Fibroblast of skin of back (primary cell): ENCODE measurements at places on chromosomes 13 and 19.

GRCh38 chr13:50587115-50587514, 256.4 kb downstream of the DLEU7 start:
- DNase-seq = peak; percentile 33

- DNase-seq = no peak
Measured at GRCh38 chr13:100273552-100273951, 184.7 kb downstream of the PCCA start.

DNA sequence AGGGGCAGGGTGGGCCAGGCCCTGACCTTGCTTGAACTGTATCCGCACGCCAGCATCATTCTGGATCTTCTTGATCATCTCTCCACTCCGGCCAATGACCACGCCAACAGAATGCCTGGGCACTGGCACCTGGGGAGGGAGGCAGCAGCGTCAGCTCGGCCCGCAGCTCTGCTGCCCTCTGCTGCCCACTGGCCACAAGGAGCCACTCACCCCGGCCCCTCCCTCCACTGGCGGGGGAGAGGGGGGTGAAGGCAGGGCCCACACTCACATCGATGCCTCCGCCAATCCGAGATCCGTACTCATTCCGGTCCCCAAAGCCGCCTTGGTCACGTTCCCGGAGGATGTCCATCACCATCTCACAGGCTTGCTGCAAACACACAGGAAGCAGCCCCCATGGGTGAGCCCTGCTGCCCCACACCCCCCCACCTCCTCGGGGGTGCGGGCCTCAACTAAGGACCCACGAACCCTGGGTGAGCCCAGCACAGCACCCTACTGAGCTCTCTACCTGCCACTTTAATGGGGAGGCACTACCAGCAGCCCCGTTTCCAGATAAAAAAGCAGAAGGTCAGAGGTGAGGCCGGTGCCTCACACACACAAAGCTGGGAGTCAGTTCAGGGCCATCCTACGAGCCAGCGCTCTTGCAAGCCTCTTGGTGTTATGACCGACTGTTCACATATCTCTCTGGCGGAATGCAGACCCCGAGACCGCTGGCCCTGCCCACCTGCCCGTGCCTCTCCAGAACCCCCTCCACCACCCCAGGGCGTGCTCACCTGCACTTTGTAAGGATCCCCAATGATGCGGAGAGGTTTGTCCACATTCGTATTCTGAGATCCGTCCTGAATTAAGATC, 6.7 kb downstream of the KHSRP start:
- DNase-seq = peak; percentile 11

DNA sequence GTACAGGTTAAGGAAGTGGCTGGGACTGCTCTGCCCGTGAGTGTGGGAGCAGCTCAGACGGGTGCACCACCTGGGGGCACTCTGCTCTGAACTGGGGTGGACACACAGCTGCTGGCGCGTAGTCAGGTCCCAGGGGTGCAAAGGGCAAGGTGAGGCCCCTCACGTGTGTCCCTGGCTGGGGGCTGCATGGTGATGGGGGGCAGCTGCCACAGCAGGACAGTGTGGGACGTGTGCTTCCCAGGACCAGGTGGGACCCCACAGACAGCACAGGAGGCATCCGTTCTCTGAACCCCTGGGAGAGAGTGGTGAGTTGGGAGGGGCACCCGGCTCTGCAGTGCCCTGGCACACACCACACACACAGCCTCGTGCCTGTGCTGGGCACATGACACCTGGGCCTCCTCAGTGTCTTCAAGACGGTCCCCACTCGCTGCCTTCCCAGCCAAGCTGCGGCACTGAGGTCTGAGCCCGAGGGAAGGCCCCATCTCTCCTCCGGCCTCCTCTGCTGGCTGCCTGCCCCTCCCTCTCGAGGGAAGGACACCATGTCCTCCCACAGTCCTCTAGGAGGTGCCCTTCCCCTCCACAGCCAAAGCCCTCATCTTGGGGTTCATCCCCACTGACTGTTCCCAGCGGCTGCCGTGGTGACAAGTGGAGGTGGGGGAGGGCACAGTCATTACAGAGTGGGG, 24.7 kb downstream of the CILP2 start:
- DNase-seq = no peak

GRCh38 chr19:50266896-50267295, 62.3 kb downstream of the KCNC3 start:
- no peak for DNase-seq

DNA sequence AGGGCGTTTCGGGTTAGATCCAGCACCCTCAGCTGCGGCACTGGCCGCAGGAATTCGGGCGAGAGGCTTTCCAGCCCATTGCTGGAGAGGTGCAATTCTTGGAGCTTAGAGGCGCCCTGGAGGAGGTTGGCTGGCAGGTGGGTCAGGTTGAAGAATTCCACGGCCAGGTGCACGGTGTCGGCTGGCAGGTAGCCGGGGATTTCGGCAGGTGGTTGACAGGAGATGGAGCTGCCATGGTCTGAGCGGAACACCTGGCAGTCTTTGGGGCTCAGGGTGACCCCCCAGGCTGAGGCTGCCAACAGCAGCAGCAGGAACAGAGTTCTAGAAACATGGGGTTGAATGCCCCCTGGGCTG, 1.3 kb downstream of the LRG1 start:
- DNase-seq = no peak

- DNase-seq = no peak
Measured at GRCh38 chr13:23806874-23807526, 82.2 kb downstream of the MIPEP start.

DNA sequence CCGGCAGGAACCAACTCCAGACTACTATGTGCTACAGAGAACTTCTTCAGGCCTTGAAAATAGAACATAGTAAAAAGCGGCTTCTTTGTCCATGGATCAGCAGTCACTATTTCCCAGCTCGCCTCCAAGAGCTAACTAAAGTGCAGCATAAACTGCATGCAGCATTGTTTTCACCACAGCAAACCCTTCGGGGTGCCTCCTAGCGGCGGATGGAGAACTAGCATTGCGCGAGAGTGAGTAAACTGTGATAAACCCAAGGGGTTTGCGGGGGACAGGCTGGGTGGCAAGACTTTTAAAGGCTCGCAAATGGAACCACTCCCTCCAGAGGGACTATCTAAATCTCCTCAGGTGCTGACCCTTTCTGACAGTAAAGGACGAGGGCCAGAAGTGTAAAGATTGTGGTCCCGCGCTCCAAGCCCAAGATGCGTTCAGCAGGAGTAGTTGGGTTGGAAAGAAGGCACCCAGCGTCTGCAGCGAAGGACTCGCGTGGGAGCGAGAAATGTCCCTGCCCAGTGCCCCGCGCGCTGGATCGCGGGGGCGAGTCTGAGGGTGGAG, 21.5 kb upstream of the SGCG start:
- peak; percentile 56 for DNase-seq

GRCh38 chr13:112692104-112692503, 2.3 kb downstream of the ATP11A start:
- no peak for DNase-seq

DNA sequence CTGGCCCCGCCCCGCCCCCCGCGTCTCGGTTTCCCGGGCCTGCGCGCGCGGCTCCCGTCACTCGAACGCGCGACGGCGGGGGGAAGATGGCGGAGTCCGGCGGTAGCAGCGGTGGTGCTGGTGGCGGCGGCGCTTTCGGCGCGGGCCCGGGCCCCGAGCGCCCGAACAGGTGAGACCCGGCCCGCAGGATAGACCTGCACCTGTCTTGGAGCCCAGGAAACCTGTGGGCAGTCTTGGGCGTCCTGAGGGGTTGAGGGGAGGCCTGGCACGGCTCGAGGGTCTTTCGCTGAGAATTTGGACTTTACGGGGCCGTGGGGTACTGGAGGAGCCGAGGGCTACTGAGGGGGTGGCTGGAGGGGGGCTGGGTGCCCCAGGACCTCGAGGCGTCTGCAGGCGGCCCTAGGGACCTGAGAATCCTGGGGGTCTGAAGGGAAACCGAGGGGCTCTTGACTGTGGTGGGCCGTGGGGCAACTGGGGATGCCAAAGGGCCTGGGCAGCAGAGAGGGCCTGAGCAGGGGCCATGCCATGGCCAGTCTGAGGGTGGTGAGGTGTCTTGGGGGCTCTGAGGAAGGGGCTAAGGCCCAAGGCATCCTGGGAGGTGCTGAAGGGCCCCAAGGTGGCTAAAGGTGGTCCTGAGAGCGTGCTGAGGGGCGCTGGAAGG, at the start of gene KLHL26:
Gene KLHL26 (plus strand): TSS at position 60 of the 661 bp plus-strand sequence. CDS start 27 bp downstream, at position 87.
- no peak for DNase-seq

DNA sequence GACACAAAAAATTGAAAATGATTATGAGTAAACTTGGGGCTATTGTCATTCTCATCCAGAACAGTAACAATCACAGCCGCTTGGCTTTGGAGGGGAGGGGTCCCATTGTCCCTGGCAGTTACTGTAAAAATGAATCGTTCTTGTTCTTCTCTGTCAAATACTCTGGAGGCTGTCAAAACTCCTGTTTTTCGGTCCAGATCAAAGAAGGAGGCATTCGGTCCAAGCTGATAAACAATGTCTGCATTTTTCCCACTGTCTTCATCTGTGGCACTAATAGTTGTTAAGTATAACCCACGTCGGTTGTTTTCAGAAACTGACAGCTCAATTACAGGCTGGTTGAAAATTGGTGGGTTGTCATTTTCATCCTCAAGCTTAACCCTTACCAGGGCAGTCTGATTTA, 3.4 kb downstream of the PCDH9 start:
- DNase-seq = no peak

GRCh38 chr13:25116044-25116443, 20.1 kb downstream of the PABPC3 start:
- no peak for DNase-seq

GRCh38 chr19:55836340-55836739, at the start of gene NLRP4:
Gene NLRP4, plus strand, starts transcription at chr19:55836540. Its CDS starts 15,541 bp downstream, at chr19:55852081.
- DNase-seq = no peak

- DNase-seq = no peak
Measured at GRCh38 chr19:38971672-38972071, 3.9 kb downstream of the FBXO17 start.

GRCh38 chr13:37484056-37484455, 114.5 kb downstream of the POSTN start:
- DNase-seq = no peak

GRCh38 chr19:58434217-58434616, 5.7 kb downstream of the ZNF132 start:
- peak; percentile 16 for DNase-seq

DNA sequence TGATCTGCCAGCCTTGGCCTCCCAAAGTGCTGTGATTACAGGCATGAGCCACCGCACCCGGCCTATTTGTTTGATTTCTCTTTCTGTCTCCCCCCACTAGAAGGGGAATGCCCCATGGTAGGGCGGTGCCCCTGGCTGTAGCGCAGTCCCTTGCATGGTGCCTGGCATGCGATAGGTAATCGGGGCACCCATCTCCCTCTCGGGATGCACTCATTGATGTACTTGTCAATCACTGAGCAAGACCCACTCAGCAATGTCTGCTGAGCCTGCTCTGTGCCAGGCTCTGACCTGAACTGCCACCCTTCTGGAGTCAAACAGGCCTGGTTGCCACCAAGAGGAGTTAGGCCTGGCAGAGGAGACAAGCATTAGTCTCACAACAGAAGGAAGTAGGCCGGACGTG, 19.8 kb downstream of the DNM2 start:
- DNase-seq = no peak

GRCh38 chr13:48214519-48215121, 18.4 kb upstream of the ITM2B start:
- no peak for DNase-seq

DNA sequence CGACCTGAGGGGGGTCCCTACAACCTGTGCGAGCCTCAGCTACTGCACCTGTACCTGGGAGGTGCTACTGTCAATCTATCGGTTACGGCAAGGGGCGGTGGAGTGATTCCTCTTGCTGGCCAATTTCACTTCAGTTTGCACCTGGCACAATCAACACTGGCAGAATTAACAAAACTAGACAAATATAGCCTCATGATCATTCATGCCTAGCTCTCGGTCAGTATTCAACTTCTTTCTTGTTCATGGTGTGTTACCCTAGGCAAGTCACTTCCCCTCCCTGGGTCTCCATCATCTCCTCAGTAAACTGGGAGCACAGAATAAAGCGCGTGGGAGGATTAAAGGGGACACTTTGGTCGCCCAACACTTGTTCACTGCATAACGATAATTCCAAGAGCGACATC, 618 bp downstream of the HAUS8 start:
- no peak for DNase-seq

GRCh38 chr13:99600318-99600717, 99.0 kb downstream of the TM9SF2 start:
- no peak for DNase-seq

GRCh38 chr13:34223984-34224383, 406.0 kb downstream of the RFC3 start:
- no peak for DNase-seq

DNA sequence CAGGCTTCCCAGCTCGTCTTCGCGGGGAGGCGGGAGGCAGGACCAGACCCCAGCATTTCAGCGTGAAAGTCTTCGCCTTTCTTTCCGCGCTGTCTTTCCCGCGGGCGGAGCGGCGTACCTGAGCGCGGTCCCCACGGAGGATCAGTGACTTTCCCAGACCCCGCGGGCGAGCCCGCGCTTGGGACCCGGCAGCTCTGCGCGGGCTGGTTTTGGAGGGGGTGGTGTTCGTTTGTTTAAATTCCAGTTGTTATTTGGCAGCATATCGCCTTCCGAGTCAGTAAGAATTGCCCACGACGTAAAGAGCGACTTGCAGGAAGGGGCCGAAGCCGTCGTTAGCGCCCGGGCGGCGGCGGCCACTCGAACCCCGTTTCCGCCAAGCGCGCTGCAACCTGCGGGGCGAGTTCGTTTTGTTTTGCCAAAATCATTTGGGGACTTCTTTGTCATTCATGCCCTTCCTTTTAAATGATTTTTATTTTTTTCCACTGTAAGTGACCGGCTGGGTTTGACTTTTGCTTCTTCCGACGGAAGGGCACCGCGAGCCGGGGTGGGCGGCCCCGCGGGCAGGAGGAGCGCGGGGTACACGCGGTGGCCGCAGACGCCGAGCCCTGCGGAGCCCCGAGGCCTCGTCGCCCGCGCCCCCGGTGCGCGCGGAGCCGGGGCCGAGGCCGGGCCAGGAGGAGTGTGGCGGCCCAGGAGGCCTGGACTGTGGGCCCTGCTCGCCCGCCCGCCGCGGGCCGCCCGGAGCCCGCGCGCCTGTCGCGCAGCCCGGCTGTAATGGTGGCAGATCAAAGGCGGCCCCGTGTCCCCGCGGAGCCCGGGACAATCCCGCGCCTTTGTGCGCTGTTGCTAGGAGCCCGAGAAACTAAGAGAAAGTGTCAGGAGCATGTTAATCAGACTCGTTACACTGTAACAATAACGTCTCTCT, 75.9 kb downstream of the ZIC5 start:
- DNase-seq = no peak

DNA sequence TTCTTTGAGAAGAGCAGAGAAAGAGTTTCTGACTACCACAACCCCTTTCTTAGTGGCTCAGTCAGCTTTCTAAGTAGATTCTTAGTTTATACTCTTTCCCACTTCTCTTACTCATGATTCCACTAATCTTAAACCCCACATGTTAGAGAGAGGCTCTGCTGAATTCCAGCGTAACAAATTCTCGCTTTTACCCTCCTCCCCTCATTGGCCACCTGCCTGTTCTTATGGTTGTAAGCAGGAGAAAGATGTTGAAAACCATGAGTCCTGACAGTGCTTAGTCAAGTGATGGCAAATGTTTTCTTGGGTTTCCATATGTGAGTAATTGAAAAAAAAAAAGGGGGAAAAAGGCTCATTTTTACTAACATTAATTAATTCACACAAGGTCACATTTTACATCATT, 125.9 kb downstream of the ZDHHC20 start:
- no peak for DNase-seq

DNA sequence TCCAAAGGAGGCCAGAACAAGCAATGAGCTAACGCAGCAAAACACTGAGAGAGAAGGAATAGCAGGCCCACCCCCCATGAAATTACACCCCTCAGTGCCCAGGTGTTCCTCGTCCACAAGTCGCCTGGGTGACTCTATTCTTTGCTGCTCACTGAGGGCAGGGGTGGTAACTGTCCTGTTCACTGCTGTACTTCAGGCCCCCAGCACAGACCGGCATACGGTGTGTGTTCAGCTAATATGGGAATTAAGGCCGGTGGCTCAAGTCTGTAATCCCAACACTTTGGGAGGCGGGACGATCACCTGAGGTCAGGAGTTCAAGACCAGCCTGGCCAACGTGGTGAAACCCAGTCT, 31.9 kb downstream of the DHRS12 start:
- DNase-seq = no peak
